ENCODE measurements at places on chromosomes 3 and 15.

DNA sequence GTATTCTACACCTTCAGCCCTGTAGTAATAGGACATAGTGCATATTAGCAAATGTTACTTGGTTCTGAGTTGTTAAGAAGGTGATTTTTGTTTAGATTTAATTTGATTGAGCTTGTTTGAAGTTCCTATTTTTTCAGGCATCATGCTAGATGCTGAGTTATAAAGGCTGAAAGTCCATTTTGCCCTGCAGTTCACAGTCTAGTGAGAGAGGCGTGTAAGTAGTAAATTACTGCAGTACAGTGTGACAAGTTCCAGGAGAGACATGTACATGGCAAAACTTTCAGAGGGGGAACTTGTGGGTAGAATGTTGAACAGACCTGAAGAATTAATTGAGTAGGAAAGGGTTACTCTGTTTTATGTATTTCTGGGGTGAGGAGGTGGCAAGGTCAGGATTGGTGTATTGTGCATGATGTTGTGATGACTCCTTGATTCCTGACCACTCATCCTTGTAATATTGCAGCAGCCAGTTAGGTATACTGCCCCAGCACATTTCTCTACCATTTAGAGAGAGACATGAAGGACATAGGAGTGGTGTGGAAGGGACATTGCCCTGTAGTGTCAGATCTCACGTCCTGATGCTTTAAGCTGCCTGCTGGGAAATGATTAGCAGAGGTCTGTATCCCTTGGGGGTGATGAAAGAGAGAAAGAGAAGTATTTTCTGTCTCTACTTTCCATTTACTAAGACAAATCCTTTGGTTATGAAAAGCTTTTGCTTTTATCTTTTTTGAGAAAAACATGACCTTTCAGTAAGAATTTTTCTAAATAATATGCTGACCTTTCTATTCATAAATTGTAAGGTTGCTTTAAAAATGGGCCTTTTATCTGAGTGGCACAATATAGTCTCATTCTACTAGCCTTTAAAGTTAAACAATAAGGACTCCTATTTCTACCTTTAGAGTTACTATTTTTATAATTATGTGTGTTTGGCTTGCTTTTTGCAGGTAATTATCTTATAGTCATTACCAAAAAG lies 16.9 kb downstream of the SACM1L start:
- no peak for DNase-seq

- no peak for DNase-seq
Measured at GRCh38 chr3:40229386-40229785, 80.1 kb upstream of the EIF1B start.

- no peak for DNase-seq
Measured at GRCh38 chr15:70182858-70183695, 85.4 kb upstream of the TLE3 start.

DNA sequence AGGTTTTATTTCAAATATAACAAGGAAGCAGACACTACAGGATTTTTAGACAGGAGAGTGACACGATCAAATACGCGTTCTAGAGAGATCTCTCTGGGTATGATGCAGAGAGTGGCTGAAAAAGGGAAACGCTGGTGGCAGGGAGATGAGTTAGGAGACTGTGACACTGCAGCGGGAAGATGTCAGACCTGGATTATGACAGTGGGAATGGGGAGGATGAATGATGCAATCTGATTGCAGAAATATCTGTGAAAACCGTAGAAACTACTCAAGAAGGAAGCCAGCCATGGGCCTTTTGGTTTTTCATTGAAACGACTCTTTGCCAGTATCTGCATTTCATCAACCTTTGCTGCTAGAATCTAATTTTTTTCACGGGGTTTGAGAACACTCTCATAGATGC lies 157.9 kb downstream of the FAM43A start:
- DNase-seq, result no peak

GRCh38 chr15:86055688-86056087 lies 24.0 kb upstream of the AGBL1 start:
- no peak for DNase-seq

DNA sequence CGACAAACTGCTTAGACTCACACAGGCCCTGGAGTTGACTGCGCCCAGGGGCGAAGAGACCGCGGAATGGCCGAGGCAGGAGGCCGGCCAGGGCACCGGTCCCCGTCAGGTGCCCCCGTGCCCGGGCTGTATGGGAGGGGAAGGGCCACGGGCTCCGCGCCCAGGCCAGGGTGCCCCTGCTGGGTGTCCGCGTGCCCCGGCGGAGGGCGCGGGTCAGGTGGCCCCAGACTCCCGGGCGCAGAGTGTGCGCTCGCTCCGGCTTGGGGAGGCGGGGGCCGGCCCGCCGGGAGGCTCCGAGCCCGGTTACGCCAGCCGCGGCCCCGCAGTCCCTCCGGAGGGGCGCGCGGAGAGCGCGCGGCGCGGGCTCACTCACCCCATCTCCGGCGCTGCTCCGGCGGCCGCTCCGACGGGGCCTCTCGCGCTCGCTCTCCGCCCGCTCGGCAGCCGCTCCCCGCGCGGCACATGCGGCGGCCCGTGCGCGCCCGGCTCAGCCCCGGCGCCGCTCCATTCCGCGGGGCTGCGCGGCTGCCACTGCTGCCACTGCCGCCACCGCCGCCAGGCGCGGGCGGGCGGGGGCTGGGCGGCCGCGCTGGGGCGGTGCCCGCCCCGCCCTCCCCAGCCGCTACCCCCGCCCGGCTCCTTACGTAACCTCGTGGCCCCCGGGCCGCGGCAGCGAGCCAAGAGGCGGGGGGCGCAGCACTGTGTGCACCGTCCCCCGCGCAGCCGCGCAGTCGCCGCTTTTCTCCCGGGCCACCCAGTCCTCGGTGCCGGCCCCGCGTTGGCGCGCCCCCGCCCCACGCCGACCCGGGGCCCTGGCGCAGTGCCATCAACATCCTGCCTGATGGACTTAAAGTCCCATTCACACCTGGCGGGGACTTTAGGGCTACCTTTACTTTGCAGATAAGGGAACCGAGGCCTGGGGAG lies at the start of gene HOMER2:
Gene HOMER2, minus strand, starts transcription at position 563 of the 924 bp plus-strand sequence. Its CDS starts 185 bp downstream, at position 378.
- DNase-seq, result no peak

DNA sequence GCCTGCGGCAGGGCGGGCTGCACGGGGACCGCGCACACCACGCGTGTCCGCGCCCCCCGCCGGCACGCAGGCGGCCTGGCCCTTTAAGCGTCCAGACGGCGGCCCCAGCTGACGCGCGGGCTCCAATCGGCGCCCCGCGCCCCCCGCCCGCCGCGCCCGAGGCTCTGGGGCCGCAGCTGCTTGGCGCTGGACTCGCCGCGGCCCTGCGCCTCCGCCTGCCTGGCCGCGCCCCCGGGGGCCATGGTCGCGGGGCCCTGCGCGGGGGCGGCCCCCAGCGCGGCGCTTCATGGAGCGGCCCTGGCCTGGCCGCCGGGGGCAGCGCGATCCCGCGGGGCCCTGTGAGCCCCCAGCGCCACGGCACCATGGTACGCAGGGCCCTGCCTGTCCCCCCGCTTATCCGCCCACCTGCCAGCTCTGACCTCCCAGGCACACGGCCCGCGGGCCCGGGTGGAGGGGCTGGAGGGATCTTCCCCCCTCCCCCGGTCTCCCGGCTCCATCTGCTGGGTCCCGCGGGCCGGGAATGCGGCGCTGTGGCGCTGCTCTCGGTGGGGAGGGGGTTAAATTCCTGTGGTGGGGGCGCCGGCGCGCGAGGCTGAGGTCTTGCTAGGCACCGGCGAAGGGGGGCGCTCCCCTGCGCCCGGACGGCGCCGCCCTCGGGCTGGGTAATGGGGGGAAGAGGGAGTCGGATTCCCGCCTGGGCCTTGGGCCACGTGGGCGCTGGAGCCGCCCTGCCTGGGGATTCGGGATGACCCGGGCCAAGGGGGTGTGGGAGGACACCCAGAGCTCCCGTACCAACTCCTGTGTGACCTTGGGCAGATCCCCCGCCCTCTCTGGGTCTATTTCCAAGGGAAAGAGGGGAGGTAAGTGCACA lies 1.1 kb downstream of the ZBTB47 start:
- DNase-seq, result no peak

DNA sequence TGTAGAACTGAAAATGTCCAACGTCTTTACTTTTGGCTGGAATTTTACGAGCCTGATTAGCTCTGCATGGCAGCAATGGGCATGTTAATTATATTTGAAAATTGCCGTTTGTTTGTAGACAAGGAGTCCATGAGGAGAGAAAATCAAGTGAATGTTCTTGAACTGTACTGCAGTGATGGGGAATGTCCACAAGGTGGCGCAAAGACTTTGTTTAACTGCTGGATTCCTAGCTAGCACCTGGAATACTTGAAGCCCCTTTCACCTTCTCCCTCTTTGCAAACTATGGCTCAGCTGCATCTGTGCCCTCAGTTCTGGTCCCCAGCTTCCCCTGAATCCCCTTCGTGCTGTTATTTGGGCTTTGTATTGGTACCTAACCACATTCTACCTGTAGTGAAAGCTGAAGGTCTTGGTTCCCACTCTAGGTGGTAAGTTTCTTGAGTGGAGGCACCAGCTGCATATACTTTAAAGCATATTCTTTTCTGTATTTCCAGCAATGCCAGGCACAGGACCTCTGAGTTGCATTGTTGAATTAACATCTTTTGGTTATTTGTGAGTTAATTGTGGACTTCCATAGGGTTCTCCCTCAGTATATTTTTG lies 25.3 kb downstream of the EXOG start:
- peak; percentile 73 for DNase-seq

DNA sequence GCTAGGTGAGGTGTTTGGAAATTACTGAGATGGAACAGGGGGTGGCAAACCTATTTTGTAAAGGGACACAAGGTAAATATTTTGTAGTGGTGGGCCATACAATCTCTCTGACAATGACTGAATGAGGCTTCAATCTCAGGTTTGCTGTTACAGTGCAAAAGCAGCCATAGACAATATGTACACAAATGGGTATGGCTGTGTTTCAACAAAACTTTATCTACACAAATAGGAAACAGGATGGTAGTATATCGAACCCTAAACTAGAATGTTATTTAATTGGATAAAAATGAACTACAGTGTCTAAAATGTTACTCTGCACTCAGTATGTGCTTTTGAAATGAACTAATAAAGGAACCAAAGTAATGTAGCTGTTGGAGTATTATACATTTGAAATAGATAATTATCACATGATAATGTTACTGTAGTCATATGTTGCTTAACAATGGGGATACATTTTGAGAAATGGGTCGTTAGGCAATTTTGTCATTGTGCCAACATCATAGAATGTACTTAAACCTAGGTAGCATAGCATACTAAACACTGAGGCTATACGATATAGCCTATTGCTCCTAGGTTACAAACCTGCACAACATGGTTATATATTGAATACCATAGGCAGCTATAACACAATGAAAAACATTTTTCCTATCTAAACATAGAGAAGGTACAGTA lies 495.2 kb upstream of the TBL1XR1 start:
- DNase-seq, result no peak

GRCh38 chr15:42919799-42920518 lies 619 bp downstream of the TTBK2 start:
- DNase-seq, result no peak

DNA sequence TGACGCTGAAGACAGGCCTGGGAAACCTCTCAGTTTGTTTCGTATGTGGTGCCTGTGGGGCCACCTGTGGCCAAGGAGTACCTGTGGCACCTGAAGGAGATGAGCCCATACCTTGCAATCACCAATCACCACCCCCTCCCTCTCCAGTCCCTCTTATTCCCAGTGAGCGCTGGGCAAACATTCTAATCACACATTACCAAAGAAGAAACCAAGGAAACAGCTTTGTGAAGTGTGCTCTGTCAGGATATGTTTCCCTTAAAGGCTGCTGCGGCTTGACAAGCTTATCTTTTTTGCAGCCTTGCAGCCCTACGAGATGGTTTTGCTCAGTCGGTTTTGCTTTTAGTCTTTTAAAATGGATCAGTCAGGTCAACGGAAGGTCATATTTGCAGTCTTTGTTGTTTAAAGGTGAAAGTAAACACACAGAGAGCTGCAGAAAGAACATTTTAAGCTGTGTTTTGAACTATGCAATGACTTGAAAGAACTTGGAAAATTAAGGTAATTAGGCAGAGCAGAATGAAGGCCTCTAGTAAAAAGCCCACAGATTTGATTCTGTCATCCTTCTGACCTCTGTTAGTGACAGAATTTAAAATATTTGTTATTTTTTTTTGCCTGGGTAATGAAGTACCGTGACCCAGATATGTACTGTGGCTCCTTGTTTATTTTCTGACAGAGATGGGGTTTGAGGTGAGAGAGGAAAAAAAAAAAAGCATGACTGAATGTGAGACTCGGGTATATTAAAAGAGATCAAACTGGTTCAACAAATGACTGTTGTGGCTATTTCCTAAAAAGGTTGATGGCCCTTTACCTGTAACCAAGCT lies 461.4 kb downstream of the NSUN3 start:
- peak; percentile 37 for DNase-seq

GRCh38 chr3:194069421-194070219 lies 66.3 kb upstream of the HES1 start:
- DNase-seq, result no peak

- DNase-seq, result no peak
Measured at GRCh38 chr3:176651622-176652021, 545.7 kb downstream of the TBL1XR1 start.

GRCh38 chr15:88401996-88402656 lies 65.1 kb downstream of the MRPL46 start:
- DNase-seq, result peak; percentile 0

DNA sequence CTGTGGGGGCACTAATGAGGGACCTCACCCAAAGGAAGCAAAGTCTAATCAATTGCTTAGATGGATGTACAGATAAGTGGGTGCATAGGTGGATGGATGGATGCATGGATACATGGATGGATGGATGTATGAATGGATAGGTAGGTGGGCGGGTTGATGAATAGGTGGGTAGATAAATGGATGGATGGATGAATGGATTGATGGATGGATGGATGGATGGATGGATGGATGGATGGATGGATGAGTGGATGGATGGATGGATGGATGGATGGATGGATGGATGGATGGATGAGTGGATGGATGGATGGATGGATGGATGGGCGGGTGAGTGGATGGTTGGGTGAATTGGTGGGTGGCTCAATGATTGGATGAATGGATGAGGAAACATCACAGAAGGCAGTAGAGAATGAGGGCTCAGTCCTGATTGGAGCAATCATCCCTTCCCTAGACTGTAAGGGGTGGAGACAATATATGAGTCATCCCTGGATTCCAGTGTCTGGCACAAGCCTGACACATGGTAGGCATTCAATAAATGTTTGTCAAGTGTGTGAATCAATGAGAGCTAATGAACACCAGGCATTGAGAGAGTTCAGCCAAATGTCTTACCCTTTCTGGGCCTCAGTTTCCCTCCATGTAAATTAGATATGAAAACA lies 40.4 kb upstream of the PXYLP1 start:
- no peak for DNase-seq

- DNase-seq, result no peak
Measured at GRCh38 chr3:142319094-142319493, 93.7 kb upstream of the GK5 start.

GRCh38 chr3:164250923-164251322 lies 827.4 kb downstream of the SI start:
- no peak for DNase-seq
